ENCODE measurements at places on chromosomes 12 and 14. TPM values are rescaled to one million over a fixed set of nuclear protein-coding genes. Genes with fewer than 3 reads are reported as not detected.
A peak's percentile ranks its signal among the peaks of the same experiment; 100 is the strongest.

GRCh38 chr12:116996621-116997020 is 85.9 kb downstream of the FBXW8 start:
- no peak for DNase-seq

- peak; percentile 71 for DNase-seq
These were observed 8.4 kb upstream of the TBX3 start for GRCh38 chr12:114692186-114693058.

DNA sequence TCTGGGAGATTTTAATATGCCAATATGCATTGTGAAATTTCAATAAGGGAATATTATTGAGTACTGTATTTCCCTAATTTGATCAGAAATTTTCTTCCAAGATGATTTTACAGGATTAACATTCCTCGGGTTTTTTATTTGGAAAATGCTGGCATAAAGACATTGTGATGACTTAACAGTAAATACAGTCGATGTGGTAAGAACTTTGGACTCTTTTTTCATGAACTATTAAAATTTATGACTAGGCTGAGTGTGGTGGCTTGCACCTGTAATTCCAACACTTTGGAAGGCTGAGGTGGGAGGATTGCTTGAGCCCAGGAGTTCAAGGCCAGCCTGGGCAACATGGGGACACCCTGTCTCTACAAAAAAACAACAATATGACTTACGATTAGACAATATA is 197.1 kb upstream of the RASSF8 start:
- DNase-seq = no peak

- DNase-seq = no peak
These were observed 1.1 kb upstream of the GLT1D1 start for GRCh38 chr12:128852026-128852698.

DNA sequence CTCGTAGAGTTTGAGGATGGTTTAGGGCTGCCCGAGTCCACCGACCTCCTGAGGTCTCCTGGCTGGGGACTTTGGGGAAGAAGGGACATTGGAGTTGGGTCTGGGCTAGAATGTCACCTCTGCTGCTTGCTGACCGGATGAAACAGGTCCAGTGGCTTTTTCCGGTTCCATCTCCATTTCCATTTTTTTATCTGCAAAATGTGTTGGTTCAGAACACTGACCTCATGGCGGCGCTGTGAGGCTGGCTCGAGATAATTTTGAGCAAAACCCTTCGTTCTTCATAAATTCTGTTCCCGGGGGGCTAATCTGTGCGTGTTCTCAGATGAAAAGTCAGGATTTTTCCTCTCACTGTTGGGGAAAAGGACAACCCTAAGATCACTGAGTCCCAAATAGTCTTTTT is 11.7 kb upstream of the MYL2 start:
- peak; percentile 26 for DNase-seq

DNA sequence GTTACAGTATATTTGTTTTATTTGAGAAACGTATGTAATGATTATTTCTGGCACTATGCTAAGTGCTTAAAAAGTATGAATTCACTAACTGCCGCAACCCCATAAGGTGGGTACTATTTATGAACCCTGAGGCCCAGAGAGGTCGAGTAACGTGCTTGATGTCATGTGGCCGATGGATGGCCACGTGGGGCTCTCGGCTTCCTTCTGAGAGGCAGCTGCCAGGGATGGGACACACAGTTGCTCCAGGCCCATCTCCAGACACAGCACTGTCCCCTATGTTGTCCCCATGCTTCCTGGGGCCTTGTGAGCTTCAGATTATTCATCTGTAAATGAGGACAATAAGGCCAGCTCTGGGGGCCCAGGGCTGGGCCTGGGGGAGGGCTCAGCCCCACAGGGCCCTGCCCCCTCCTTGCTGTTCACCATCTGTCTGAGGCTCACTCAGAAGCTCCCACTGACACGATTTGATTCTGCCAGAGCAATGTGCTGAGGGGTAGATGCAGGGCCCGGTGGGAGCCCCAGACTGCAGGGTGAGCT is 115.0 kb downstream of the CALM1 start:
- DNase-seq = no peak

GRCh38 chr12:97301576-97301975 is 161.0 kb upstream of the RMST start:
- no peak for DNase-seq

DNA sequence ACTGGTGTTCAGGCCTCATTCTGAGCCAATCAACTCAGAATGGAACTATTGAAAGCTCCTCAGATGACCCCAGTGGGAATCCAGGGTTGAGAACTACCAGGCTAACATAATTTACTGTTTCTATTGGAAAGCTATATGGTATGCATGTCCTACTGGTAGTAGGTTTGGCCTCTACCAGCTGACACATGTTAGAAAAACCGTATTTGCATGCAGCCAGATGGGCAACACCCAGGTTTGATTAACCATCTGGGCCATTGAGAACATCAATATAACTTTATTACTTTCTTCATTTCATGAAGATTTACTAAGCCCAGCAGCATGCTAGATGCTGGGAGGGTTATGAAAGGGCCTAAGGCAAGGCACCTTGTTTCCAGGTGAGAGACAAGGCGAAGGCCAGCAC is 181.4 kb upstream of the PARP11 start:
- no peak for DNase-seq

DNA sequence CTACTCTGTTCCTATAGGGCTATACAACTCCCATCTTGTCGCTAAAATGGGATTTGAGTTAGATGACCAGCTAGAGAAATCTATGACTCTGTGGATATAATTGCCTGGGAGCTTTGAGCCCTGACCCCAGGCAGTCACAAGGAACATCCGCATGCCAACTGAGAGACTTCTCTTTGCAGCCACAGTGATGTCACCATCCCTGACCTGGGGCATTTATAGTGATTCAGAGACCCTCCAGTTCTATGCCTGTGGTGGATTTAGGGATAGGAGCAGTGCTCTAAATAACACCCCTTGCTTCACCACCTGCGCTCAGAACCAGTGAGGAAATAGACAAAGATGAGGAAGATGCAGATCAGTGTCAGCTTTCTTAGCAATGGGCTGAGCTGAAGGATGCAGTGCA is 86.2 kb downstream of the RIN3 start:
- peak; percentile 39 for DNase-seq

GRCh38 chr12:58424735-58425392 is 483.5 kb downstream of the ATP23 start:
- peak; percentile 44 for DNase-seq

GRCh38 chr12:4025181-4026019 is 152.2 kb upstream of the PARP11 start:
- no peak for DNase-seq

DNA sequence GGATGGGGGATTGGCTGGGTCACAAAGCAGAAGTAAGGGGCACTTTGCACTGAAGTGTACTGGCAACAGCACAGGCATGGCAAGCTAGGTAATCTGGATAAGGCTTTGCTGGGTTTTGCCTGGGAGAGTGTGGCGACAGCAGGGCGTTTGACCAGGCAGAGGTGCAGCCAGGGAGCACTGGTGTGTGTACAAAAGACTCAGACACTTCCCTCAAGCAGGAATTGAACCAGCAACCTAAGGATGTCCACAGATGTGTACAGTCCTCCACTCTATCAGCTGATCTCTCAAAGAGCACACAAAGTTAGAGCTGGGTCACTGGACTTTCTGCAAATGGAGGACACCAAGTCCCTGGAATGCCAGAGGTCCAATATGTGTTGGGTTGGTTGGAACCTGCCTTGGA is 15.4 kb upstream of the RNASE4 start:
- no peak for DNase-seq

The ERP29 gene
- total RNA-seq = 61.4 TPM

The CLEC2A gene
- total RNA-seq = not detected

The C12orf54 gene
- not detected for total RNA-seq

The CCDC88C gene
- not detected for total RNA-seq

The MTHFD1 gene
- total RNA-seq = 23.4 TPM

The PAH gene
- total RNA-seq = not detected

The HHIPL1 gene
- 19.2 TPM for total RNA-seq

The AQP2 gene
- total RNA-seq = not detected

The CBLN3 gene
- 5.6 TPM for total RNA-seq

The CLBA1 gene
- total RNA-seq = 10.4 TPM
